ENCODE measurements at places on chromosomes 5 and 9.

GRCh38 chr5:87383216-87383615, 29.5 kb downstream of the CCNH start:
- no peak for DNase-seq

GRCh38 chr9:136485049-136486045, 2.5 kb upstream of the SEC16A start:
- peak; percentile 88 for DNase-seq

- peak; percentile 84 for DNase-seq
Observed at GRCh38 chr9:129131300-129132145, 20.3 kb downstream of the PTPA start.

GRCh38 chr9:35342221-35342958, 147.5 kb upstream of the RUSC2 start:
- DNase-seq = no peak

GRCh38 chr5:41870627-41871048, 413 bp upstream of the OXCT1 start:
- DNase-seq = no peak

- peak; percentile 27 for DNase-seq
Observed at GRCh38 chr5:179414459-179415261, 69.4 kb upstream of the ADAMTS2 start.

GRCh38 chr5:30401479-30402058, 791.9 kb upstream of the CDH6 start:
- peak; percentile 57 for DNase-seq

DNA sequence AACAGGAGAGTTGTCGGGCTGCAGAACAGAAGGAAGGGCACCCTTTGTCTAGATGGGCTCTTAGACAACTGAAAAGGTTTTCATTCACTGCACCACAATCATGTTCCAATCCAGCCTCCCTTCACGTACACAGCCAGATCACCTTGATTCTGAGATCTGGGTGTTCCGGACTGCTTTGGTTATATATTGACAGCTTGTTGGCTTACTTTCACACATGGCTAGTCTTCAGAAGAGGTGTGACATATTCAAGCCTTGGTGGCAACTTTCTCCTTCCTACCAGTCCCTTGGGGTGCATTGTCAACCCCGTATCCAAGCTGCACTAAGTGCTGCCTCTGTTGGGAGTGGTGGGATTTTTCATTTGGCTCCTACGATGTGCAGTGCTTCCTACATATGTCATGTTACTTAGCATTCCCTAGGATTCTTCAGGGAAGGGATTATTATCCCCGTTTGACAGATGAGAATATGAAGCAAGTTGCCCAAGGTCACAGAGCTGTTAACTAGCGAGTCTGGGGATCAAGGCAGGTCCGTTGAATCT, 100.6 kb downstream of the LIFR start:
- DNase-seq = no peak

- DNase-seq = no peak
Observed at GRCh38 chr5:14109041-14109747, 33.9 kb upstream of the TRIO start.

GRCh38 chr9:33381231-33381791, 21.1 kb downstream of the AQP7 start:
- peak; percentile 80 for DNase-seq

- DNase-seq = peak; percentile 59
Observed at GRCh38 chr9:75851917-75852316, 38.6 kb upstream of the PCSK5 start.

GRCh38 chr5:115559524-115559923, 14.9 kb upstream of the FEM1C start:
- no peak for DNase-seq

GRCh38 chr9:87792831-87793288, 66.9 kb downstream of the CTSL start:
- DNase-seq = peak; percentile 81

DNA sequence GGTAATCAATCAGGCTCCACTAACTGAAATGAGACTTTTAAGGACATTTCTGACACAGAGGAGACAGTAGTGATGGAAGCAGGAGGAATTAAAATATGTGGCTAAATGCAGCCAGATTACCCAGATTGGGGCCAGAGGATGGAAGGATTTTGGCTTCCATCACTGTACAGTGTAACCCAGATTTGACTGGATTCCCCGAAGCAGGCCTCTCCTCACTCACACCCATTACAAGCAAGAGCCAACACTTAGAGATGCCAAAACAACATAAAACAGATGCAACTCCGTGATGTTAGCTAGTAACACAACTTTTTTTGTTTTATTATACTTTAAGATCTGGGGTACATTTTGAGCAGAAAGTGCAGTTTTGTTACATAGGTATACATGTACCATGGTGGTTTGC, 17.6 kb downstream of the TEK start:
- DNase-seq = no peak

DNA sequence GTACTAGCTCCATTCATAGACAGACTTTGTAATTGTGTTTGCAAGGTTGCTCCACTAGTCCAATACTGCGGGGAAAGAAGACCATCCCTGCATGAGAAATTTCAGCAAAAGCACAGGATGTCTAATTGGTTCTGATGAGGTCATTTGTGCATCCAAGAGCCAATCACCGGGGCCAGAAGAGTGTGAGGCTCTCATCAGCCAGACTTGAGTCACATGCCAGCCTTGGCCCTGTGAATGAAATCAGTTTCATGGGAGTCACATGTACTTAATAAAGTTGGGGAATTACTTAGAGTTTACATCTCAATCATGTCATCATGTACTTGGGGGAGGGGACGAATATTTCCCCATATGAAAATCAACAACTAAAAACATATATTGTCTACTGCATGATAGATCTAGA, 1236.0 kb downstream of the MAT2B start:
- no peak for DNase-seq

DNA sequence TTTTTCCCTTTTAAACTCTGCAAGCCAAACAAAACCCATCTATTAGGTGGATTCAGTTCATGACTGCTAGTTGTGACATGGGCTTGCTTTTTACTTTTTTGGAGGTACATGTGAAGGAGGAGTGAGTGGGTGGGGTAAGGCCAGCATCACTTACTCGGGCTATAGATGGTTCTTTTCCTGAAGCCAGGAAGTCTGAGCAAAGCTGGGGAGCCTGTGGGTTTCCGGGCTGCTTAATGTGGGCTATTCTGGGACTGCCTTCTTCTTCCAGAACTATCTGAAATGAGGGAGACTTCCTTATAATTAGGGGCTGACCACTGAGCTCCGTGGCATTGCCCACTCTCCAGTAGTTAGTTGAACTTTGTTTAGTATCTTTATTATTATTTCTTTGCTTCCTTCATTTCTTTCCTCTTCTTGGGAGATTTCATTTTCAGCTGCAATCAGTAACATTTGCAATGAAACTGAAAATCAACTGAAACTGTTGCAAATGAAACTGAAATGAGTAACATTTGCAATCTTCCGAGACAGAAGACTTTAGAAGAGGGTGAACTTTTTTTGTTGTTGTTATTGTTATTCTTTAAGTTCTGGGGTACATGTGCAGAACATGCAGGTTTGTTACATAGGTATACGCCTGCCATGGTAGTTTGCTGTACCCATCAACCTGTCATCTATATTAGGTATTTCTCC, 204.9 kb downstream of the LRRC70 start:
- DNase-seq = no peak

GRCh38 chr5:103469288-103470040, 93.1 kb downstream of the NUDT12 start:
- DNase-seq = no peak

DNA sequence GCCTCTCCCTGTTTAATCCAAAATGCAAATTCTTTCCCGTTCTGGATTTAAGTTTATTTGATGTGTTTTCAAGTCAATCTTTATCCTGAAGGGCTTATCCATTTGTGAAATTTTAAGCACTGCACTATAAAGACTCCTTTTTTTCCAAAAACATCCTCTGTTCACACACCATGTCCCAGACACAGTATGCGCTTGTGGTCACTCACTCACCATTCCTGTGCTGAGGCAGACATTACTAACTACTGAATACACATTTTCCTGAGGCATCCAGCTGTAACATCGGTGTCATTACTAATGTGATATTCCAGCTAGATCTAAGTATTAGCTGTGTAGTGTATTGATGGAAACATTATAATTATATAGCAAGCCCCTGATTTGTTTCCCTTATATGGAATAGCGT, 298.4 kb downstream of the KCTD16 start:
- no peak for DNase-seq

DNA sequence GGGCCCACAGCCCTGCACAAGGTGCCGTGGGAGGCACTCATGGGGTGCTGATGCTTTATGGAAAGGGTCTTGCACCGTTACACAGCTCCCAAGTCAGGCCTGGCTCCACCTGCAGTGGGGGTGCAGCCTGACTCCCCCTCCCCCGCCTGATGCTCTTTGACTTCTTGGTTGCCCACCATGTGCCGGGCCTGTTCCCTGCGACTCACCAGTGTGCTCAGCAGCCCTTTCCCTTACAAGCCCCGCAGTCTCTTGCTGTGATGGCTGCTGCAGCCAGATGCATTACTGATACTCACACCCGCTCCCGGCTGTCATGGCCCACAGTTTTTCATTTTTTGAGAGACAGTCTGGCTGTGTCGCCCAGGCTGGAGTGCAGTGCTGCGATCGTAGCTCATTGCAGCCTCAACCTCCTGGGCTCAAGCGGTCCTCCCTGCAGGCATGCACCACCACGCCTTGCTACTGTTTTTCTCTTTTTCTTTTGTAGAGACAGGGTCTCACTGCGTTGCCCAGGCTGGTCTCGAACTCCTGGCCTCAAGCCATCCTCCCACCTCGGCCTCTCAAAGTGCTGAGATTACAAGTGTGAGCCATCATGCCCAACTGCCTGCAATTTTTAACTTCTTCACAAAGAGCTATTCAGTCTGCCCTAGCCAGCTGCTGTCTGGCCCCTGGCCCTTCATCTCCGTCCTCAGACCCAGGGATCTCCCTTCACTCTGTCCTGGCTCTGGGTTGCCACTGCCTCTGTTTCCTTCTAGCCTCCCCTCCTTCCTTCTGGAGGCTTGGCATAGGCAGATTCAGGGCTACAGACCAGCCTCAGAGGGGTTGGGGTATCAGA, 109.5 kb downstream of the RXRA start:
- no peak for DNase-seq

DNA sequence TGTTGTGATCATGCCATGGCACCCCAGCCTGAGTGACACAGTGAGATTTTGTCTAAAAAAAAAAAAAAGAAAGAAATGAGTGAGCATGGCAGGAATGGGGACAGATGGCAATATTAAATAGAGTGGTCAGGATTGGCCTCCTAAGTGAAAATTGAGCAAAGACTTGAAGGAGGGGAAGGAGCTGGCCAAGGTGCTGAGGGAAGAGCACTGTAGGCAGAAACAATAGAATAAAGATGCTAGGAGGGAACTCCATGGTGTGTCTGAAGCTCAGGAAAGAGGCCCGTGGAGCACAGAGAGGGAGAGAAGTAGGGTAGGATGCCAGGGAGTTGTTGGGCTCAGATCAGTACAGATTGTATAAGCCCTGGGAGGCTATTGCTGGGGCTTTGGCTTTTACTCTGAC, 64.4 kb upstream of the PCAT7 start:
- no peak for DNase-seq

DNA sequence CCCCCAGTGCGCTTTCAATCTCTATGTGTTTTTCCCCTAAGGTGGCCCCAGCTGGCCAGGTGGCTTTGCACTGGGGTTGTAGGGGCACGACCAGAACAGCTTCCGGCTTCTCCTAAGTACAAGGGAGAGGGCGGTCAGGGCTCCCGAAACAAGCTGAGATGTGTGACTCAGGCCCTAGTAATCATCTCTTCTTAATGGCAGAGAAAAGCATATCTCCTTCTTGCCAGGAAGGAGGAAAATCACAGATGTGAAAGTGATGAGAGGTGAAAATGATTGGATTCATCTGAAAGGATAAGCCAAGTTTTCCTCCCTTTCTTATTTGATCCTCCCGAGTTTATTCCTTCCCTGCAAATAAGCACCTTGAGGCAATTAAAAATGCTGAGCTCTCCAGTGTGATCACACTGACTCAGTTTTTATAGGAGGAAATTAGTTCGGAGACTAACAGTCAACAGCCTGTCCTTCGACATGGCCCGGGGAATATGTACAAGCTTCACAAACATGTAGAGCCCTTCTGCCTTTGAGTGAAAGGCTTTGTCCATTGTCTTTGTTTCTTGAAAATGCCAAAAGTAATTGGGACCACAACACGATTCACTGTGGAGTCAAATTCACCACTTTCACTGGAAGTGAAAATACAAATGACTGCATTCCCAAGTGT, 514.8 kb downstream of the PSAT1 start:
- DNase-seq = peak; percentile 54

DNA sequence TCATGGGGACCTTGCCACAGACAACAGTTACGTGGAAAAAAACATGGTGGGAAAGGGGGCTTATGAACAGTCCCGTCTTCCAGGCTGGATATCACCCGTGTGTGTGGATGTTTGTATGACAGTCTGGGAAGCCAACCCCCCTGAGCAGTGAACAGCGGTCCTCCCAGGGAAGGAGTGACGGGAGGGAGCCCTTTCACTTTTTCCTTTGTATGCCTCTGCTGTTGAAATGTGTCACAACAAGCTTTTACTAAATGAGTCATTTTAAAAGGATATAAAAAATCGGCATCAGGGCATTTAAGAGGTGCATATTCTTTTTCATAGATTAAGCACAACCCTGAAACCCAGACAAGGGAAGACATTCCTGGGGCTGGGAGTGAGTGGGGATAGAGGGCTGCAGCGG, 5.1 kb downstream of the MYMK start:
- DNase-seq = no peak

- peak; percentile 51 for DNase-seq
Observed at GRCh38 chr9:114371973-114372917, 15.5 kb downstream of the AKNA start.

DNA sequence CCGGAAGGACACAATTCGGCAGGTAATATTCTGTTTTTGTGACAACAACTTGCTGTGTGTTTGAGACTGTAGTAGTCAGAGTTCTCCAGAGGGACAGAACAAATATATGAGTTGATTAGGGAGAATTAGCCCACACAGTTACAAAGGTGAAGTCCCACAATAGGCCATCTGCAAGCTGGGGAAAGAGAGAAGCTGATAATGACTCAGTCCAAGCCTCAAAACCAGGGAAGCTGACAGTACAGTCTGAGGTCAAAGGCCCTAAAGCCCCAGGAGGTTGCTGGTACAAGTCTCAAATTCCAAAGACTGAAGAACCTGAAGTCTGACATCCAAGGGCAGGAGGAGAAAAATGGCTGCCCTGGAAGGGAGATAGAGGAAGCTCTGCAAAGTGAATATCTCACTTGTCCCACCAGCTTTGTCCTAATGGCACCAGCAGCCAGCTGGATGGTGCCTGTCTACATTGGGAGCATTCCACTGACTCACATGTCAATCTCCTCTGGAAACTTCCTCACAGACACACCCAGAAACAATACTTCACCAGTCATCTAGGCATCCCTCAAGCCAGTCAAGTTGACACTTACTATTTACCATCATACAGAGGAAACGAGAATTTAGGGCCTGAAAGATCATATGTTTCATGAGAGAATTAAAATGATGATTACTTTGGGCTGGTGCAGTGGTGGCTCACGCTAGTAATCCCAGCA, 36.3 kb upstream of the CTXN3 start:
- DNase-seq = no peak
